ENCODE measurements at places on chromosomes 2 and 18. TPM values are rescaled to one million over a fixed set of nuclear protein-coding genes. Genes with fewer than 3 reads are reported as not detected.

ANTXR1 gene
- 140 TPM for total RNA-seq

DTNA gene
- total RNA-seq: 0.33 TPM

SPIRE1 gene
- total RNA-seq: 18.3 TPM

FHOD3 gene
- 3.3 TPM for total RNA-seq

ATOH8 gene
- total RNA-seq: 10.5 TPM

COL3A1 gene
- total RNA-seq: 0.15 TPM

ADCYAP1 gene
- total RNA-seq: not detected

TWIST2 gene
- 16.6 TPM for total RNA-seq

RAB6C gene
- not detected for total RNA-seq

KIF1A gene
- total RNA-seq: 0.83 TPM

MDH1B gene
- total RNA-seq: 1.1 TPM

MSTN gene
- total RNA-seq: not detected
